ENCODE measurements at places on chromosomes 1 and 21. TPM values are rescaled to one million over a fixed set of nuclear protein-coding genes. Genes with fewer than 3 reads are reported as not detected.
A peak's percentile ranks its signal among the peaks of the same experiment; 100 is the strongest.

DNA sequence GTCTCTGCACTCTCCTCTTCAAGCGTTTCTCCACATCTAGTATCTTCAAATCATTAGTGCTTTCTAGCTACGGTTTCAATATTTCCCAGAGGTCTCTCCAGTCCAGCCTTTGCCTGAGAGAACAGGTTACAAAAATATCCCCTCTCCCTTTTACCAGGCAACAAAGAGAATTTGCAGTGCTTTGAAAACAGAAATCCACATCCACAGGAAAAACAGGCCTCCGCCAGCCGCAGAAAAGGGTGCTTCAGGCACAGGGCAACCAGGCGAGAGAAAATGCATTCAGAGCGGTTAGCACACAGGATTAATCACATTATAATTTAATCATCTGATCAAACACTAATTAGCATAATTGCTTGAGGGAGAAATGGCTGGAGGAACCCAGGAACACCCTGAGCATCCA lies 13.8 kb downstream of the DSCAM start:
- DNase-seq = no peak

- peak; percentile 81 for DNase-seq
Measured at GRCh38 chr1:2251786-2252185, 23.7 kb downstream of the SKI start.

GRCh38 chr21:23949493-23949892 lies 1657.8 kb downstream of the MRPL39 start:
- no peak for DNase-seq

DNA sequence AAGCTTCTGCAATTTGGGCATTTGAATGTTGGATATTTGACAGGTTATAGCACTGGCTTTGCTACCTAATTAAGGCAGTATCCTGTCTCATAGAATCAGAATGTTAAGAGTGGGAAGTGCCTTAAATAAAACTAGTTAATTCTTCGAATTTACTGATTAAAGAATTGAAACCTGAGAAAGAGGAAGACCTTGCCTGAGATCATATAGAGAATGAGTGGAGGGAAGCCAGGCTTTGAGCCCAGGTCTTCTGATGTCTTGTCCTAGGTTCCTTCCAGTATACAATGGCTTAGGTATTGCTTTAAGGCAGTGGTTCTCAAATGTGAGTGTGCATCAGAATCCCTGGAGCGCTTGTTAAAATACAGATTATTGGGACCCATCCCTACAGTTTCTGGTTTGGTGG lies 20.9 kb upstream of the SH3BGRL3 start:
- no peak for DNase-seq

The ADAMTS1 gene
- 70.3 TPM for total RNA-seq

The MSH4 gene
- total RNA-seq = 0.88 TPM

All from psoas muscle (tissue), 8 donors.